ENCODE measurements at places on chromosomes 7 and 10.
A peak's percentile ranks its signal among the peaks of the same experiment; 100 is the strongest.

DNA sequence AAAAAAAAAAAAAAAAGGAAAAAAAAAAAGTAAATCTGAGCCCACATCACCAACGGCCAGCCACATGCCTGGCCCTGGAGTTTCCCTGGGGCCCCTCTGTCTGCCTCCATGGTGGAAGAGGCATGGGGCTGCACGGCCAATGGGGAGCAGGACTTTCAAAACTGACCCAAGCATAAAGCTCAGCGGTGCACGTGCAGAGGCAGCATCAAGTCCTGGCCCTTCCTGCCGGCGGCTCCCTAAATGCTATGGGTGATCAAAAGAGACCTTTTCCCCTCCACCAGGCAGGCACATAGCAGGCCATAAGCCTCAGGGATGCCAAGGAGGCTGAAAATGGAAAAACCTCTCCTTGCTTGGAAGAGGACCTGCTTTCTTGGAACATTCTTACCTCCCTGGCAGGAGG is 94.3 kb downstream of the OAT start:
- no peak for DNase-seq
- no peak overlapping the region for H3K4me3 ChIP-seq
- H3K36me3 ChIP-seq = no peaks in the 10 kb centered on the region
- no peaks in the 10 kb centered on the region for H3K27me3 ChIP-seq
- no peaks in the 10 kb centered on the region for H3K4me1 ChIP-seq

DNA sequence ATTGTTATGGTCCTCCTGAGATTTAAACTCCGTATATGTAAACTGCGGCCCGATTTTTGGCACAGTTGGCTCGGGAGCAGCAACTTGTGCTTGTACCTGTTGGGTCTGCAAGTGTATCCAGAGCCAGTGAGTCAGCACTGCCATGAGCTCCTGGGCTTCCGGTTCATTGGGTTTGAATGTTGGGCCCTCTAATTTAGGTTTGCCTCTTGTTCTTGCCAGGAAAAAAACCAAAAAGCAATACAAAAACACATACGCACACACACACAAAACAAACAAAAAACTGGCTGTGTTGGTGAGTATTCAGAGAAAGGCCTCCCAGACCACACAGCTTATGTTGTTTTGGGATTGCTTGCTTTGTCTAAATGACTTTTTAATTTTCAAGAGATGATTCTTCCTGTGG is 26.3 kb downstream of the SND1 start:
- no peak for DNase-seq
- no peaks in the 10 kb centered on the region for H3K36me3 ChIP-seq
- no peaks in the 10 kb centered on the region for H3K27me3 ChIP-seq
- no peak overlapping the region for H3K4me3 ChIP-seq
- peaks cover 3% of the 10 kb centered on the region for H3K4me1 ChIP-seq

DNA sequence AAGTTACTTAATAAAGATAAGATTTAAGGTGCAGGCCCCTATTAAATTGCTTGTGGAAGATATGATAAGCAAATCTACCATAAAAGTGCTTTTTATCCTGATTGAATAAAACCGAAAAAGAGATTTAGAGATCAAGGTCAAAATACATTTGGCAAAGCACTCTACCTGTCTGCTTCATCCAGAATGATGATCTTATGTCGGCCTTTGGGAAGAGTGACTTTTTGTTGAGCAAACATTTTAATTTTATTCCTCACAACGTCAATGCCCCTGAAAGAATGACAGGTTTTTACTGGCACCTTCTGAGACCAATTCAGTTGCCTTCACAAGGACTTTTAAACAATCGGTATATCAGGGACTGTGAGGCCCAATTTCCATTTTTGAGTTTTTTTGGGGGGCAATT is 7.7 kb downstream of the RFC2 start:
- peaks cover 19% of the 10 kb centered on the region for H3K36me3 ChIP-seq
- no peaks in the 10 kb centered on the region for H3K4me1 ChIP-seq
- no peak overlapping the region for H3K27ac ChIP-seq
- no peak for DNase-seq
- H3K27me3 ChIP-seq = no peaks in the 10 kb centered on the region
- no peak overlapping the region for H3K4me3 ChIP-seq

- peak; percentile 44 for DNase-seq
- peak overlapping the region; percentile 43 for H3K27ac ChIP-seq
- no peaks in the 10 kb centered on the region for H3K36me3 ChIP-seq
- no peak overlapping the region for H3K4me3 ChIP-seq
- H3K27me3 ChIP-seq = no peaks in the 10 kb centered on the region
Observed at GRCh38 chr10:78408671-78409472, 375.2 kb downstream of the RPS24 start.

GRCh38 chr7:74489997-74490945 is 36.6 kb downstream of the GTF2IRD1 start:
- no peak for DNase-seq
- H3K36me3 ChIP-seq = no peaks in the 10 kb centered on the region
- no peak overlapping the region for H3K27ac ChIP-seq
- H3K4me1 ChIP-seq = no peaks in the 10 kb centered on the region
- no peaks in the 10 kb centered on the region for H3K27me3 ChIP-seq

DNA sequence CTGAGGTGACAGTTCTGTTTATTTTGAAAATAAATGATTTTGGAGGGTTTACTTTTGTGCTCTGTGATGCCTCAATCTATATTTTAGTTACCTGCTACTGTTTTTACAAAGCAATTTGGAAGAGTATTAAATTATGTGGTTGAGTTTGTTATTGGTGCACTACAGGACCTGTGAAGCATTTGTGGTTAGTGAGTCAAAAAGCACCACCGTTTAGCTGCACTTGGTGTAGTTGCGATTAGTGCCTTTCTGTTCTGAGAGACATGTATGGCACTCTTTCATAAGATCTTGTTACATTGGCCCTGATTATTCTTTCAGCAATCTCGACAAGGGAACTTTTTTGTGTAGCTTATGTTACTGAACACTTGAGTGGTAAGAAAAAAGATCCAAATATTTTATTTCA is 132.2 kb downstream of the BBS9 start:
- H3K4me3 ChIP-seq = no peak overlapping the region
- H3K4me1 ChIP-seq = no peaks in the 10 kb centered on the region
- no peaks in the 10 kb centered on the region for H3K27me3 ChIP-seq

GRCh38 chr7:98571986-98572385 is 45.1 kb upstream of the NPTX2 start:
- H3K27me3 ChIP-seq = no peaks in the 10 kb centered on the region
- no peak overlapping the region for H3K4me3 ChIP-seq
- no peaks in the 10 kb centered on the region for H3K36me3 ChIP-seq
- H3K27ac ChIP-seq = no peak overlapping the region
- no peaks in the 10 kb centered on the region for H3K4me1 ChIP-seq

GRCh38 chr7:51430480-51431086 is 114.0 kb upstream of the COBL start:
- H3K36me3 ChIP-seq = no peaks in the 10 kb centered on the region
- no peak overlapping the region for H3K27ac ChIP-seq
- no peaks in the 10 kb centered on the region for H3K4me1 ChIP-seq
- H3K27me3 ChIP-seq = no peaks in the 10 kb centered on the region
- no peak overlapping the region for H3K4me3 ChIP-seq
- DNase-seq = peak; percentile 79

GRCh38 chr10:70459061-70459773 is 17.7 kb upstream of the NODAL start:
- DNase-seq = no peak
- no peak overlapping the region for H3K27ac ChIP-seq
- H3K27me3 ChIP-seq = peaks cover 2% of the 10 kb centered on the region

DNA sequence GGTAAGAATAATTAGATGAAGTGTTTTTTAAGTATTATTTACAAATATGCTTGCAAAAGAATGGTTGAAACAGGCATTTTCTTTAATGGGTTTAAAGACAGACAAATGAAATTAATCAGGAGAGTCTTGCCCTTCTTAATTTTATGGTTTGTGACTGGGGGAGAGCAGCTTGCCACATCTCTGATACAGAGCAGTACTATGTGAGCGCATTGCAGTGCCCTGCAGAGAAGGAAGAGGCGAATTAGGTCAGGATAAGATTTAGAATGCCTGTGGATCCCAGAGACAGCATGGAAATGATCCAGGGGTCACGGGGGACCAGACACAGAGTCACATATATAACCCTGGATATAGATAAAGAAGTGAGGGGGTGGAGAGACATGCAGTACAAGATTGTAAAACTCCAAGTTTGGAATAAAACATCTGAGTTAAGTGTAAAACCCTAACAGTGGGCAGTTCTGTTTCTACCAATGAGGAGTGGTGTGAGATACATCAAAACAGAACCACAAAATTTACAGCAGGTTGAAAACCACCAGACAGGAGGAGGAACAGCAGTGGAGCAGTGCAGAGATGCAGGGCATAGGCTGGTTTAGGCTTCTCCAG is 125.5 kb downstream of the FAM204A start:
- H3K27me3 ChIP-seq = no peaks in the 10 kb centered on the region
- H3K4me1 ChIP-seq = no peaks in the 10 kb centered on the region
- H3K27ac ChIP-seq = no peak overlapping the region
- no peaks in the 10 kb centered on the region for H3K36me3 ChIP-seq
- no peak overlapping the region for H3K4me3 ChIP-seq

GRCh38 chr7:56287429-56288138 is 171.4 kb upstream of the NUPR2 start:
- no peaks in the 10 kb centered on the region for H3K36me3 ChIP-seq
- no peaks in the 10 kb centered on the region for H3K4me1 ChIP-seq
- H3K27ac ChIP-seq = no peak overlapping the region
- H3K4me3 ChIP-seq = peak overlapping the region; percentile 29
- no peaks in the 10 kb centered on the region for H3K27me3 ChIP-seq
- peak; percentile 36 for DNase-seq

- no peak for DNase-seq
- H3K4me3 ChIP-seq = no peak overlapping the region
- H3K4me1 ChIP-seq = no peaks in the 10 kb centered on the region
- no peak overlapping the region for H3K27ac ChIP-seq
- H3K27me3 ChIP-seq = no peaks in the 10 kb centered on the region
- no peaks in the 10 kb centered on the region for H3K36me3 ChIP-seq
Observed at GRCh38 chr10:90328896-90329295, 528.9 kb downstream of the HTR7 start.

DNA sequence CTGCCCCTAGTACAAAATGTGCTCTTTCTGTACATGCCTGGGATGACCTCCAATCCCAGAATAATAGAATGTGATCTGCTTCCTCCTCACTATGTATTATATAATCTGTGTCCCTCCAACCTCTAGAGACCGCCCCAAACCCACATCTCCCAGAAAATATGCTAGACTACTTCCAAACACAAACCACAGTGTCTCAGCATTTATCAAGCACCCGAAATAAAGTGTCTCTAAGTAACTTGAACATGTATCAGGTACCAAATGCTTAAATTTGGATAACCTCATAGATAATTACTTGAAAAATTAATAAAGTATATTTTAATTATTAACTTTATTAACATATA is 16.1 kb downstream of the LYZL1 start:
- no peak for DNase-seq
- no peaks in the 10 kb centered on the region for H3K36me3 ChIP-seq

GRCh38 chr10:35126530-35127288 is at the start of gene CREM:
Gene CREM (plus strand): TSS chr10:35126846. CDS start chr10:35137836, 10,990 bp downstream.
- peak; percentile 100 for DNase-seq
- no peaks in the 10 kb centered on the region for H3K36me3 ChIP-seq

DNA sequence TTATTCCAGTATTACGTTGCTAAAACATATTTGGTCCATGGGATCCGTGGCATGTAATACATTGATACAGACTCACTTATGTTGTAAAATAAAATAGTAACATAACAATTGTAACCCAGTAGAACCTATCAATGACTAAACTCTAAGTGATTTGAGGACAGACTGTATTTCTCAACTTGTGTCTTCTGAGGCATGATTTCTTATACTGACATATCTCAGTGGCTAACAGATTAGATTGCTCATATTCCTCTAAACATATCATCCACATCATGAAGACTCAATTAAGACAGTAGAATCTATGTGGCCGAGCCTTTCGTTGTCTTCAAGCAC is 72.3 kb downstream of the CREB5 start:
- no peak overlapping the region for H3K27ac ChIP-seq
- no peak for DNase-seq
- no peaks in the 10 kb centered on the region for H3K36me3 ChIP-seq

DNA sequence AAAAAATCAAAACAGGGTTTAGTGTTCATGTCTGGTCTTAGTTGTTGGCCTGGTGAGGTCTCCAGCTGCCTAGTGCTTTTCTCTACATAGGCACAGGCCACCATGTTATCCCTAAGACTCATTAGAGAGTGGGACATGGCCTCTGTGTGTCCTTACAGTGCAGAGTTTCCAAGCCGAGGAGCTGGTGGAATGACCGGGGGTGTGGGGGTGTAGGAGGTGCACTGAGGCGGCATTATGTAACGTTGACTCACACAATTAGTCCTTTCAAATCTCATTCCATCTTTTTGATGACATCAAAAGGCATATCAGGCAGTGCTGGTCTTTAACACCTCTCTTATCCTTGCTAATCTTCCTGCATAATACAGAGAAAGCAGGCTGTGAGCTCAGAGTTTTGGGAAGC is 71.3 kb downstream of the MTPN start:
- no peaks in the 10 kb centered on the region for H3K4me1 ChIP-seq
- no peaks in the 10 kb centered on the region for H3K27me3 ChIP-seq
- H3K27ac ChIP-seq = no peak overlapping the region
- no peak for DNase-seq
- no peak overlapping the region for H3K4me3 ChIP-seq
- H3K36me3 ChIP-seq = no peaks in the 10 kb centered on the region

DNA sequence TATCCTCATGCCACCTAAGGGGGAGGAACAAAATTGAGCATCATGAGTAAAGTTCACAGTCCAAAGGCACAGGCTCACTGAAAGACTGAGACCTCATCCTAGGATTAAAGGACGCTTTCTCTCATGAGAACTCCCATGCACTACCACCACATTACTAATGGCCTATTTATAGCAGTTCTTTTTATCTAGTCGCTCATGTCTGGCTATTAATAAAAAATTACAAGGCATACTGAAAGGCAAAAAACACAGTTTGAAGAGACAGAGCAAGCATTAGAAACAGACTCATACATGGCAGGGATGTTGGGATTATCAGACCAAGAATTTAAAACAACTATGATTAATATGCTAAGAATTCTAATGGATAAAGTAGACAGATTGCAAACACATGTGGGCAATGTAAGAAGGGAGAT is 46.0 kb upstream of the CDK13 start:
- no peaks in the 10 kb centered on the region for H3K27me3 ChIP-seq
- H3K4me1 ChIP-seq = no peaks in the 10 kb centered on the region
- H3K4me3 ChIP-seq = no peak overlapping the region
